AML-193 (cell line): ENCODE measurements at places on chromosomes 6 and 20.

- DNase-seq: peak; percentile 51
These were observed 28.4 kb downstream of the FBXO5 start for GRCh38 chr6:152954443-152954842.

DNA sequence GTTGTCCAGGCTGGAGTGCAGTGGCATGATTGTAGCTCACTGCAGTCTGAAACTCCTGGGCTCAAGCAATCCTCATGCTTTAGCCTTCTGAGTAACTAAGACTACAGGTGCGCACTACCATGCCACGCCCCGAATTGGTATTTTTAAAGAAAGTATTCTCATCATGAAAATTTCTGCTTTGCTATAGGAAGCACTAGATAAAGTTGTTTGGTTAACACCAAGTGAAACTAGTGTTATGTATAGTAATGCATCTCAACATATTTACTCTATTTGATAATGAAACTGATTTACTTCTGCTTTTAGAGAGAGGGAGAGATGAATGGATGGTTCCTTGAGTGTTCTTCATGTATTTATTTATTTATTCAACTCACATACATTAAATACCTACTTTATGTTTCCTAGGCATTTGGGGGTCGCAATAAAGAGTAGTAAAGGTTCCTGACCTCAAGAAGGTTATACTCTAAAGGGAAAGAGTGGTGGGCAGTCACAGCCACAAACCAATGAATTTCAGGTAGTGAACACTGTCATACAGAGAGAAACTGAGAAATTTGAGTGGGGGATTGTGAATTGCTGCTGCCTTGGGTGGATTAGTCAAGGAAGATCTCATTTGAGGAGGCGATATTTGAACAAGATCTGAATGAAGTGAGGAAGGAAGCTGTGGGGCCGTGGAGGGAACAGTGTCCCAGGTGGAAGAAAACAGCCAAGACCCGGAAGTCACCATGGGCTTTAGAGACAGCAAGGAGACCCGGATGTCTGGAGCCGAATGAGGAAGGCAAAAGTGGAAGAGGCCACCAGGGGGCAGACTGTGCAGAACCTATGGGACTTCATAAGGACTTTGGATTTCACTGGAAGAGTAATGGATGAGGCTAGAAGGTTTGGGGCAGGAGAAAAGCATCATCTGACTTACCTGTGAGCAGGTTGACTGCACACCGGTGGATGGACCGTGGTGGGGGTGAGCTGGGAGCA is 185.6 kb downstream of the TSHZ2 start:
- peak; percentile 50 for DNase-seq

GRCh38 chr6:161100072-161100471 is 108.5 kb downstream of the MAP3K4 start:
- DNase-seq: no peak

DNA sequence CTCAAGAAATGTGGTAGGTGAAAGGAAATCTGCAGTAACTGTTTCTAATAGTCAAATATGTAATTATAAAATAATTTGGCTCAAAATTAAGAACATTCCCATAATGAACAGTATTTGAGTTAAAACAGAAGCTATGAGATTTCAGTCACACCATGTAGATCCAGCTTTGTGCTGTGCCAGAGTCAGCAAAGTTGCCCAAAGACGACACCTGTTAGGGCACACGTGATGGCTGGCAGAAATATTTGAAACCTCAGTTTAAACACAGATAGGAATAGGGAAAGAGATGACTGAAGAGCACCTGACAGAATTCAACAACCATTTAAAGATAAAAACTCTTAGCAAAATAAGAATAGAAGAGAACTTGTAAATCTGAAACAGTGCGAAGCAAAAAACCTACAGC is 129.3 kb downstream of the CD83 start:
- no peak for DNase-seq

DNA sequence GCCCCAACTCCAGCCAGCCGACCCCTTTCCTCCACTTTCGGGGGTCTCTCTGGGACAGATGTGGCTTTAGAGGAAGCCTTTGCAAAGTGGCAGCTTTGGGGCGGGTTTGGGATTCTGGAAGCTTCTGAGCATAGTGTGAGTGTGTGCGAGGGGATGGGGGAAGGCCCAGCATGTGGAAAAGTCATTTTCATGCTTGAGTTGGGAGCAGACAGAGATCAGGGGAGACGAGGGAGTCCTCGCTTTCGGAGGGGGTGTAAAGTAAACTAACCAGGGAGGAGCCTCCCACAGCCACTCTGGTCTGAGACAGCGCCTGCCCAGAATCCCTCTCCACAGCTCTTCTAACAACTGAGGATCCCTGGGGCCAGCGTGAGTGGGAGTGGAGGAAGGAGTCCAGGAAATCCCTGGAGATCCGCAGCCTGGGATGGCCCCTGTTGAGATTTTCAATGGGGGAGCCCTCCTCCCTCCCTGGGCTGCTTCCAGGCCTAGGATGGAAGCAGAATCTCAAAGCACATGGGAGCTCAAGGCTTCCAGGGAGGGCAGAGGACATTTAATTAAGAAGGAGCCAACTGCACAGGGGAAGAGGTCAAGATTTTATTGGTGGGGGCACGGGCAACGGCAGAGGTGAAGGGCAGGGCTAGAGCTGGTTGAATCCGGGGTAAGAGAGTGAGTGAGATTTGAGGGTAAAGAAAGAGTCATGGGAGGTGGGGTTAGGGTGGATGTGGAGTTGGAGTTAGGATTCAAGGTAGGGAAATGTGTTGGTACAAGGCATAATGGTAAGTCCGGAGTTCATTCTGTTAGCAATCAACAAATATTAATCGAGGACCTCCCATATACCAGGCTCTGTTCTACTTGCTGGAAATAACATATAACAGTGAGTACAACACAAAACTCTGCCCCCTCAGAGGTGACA is 102.3 kb upstream of the FOXP4 start:
- DNase-seq: no peak

DNA sequence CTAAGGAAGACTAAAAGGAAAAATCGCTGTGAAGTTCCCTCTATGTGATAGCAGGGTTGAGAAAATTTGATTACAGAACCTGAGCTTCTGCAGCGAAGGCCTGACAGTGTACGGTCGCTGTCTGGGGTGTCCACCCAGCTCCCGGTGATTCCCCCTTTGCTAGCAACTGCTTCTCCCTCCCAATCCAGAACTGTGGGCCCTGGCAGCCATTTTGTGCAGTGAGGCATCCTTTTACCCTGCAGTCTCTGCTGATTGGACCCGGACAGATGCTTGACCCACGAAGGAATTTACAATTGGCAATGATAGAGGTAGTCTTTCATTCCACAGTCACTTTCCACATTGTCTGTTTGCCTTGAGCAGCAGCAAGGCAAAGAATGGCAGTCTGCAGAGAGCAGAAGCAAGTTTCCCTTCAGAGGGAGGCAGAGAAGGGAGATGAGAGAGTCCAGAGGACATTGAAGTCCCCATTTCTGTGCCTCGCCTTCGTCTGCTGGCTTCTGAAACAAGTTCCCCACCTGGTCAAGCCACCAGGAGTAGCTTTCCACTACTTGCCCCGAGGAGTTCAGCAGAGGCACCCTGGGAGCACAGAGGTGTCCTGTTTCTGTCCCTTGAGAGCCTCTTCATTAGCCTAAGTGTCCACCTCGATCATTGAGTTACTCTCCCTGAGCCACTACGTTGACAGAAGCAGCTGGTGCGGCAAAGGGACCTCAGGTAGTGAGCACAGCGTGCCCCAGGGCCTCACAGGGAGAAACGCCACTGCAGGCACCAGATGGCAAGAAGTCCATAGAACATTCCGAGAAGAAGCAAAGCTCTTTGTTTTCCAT is 370.3 kb downstream of the NRN1 start:
- DNase-seq: no peak

- no peak for DNase-seq
These were observed 85.7 kb downstream of the SHLD1 start for GRCh38 chr20:5835871-5836270.

GRCh38 chr6:166496460-166496859 is 90.0 kb downstream of the RAMACL start:
- DNase-seq: no peak

- no peak for DNase-seq
These were observed 135.0 kb downstream of the CARMIL1 start for GRCh38 chr6:25414168-25414567.

DNA sequence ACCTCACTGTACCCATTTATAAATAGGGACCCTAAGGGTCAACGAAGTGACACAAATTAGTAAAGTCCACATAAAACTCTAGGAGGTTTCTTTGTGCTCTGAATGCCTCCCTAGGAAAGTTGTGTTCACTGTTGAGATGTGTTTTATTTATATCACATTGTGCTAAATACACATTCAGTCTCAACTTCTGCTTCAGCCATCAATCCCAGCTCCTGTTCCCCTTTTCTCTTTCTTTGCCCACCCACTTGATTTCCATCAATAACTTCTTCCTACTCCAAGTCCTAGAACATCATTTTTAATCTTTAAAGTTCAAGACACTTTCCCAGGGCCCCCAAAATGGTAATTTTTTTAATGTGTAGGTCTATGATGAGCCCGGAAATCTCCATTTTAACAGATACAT is 208.3 kb upstream of the RAB32 start:
- no peak for DNase-seq

DNA sequence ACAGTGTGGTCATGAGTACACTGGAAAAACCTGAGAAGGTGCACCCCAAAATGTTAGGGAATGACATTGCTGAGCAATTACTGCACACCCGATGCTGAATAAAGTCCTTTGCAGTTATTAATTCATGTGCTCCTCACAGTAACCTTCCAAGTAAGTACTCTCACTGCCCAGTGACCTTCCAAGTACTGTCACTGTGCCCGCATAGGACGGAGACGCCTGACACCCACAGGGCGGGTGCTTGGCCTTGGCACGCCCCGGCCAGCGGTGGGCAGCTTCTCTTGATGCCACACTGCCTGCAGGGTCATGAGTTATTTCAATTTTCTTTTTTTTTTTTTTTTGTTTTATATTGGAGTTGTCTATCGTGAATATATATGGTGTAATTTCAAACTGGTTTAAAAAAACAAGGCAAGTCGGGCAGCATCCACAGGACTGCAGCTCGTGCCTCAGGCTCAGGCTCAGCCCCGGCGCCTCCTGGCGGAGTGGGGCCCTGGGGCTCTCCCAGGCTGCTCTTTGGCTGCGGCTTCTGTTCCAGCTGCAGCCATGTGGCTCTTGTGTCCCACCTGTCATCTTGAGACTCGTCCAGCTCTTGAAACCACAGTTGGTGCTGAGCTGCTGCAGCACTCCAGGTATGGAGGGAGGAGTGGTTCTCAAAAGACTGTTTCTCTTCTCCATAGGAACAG is 27.0 kb downstream of the PNLDC1 start:
- DNase-seq: no peak

- no peak for DNase-seq
These were observed 507.9 kb upstream of the SOX4 start for GRCh38 chr6:21085643-21086042.

DNA sequence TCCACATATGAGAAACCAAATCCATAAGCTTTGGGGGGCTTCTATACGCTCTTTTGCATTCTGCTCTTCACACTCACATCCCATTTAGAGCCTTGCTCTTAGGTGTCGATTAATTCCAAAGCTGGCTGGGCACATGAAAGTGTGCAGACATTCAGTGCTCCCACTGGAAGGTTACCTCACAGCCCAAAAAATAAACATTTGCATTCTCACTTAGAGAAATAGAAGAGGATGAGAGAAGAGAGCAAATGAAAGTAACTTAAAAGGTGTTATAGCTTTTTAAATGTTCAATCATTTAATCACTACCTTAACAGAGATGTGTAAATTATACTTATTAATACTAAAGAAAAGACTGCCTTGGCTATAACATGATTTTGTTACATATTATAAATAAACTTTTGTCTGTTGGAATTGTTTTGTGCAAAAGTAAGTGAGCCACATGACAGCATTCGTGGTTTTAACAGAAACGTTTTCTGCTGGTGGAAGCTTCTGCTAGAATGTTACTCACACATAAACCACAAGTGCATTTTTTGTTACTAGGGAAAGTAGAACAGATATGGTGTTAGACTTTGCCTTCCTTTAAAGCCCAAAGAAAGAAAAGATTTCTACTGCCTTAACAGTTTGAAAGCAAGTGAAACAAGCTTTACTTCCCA is 116.7 kb downstream of the SIM1 start:
- peak; percentile 85 for DNase-seq

DNA sequence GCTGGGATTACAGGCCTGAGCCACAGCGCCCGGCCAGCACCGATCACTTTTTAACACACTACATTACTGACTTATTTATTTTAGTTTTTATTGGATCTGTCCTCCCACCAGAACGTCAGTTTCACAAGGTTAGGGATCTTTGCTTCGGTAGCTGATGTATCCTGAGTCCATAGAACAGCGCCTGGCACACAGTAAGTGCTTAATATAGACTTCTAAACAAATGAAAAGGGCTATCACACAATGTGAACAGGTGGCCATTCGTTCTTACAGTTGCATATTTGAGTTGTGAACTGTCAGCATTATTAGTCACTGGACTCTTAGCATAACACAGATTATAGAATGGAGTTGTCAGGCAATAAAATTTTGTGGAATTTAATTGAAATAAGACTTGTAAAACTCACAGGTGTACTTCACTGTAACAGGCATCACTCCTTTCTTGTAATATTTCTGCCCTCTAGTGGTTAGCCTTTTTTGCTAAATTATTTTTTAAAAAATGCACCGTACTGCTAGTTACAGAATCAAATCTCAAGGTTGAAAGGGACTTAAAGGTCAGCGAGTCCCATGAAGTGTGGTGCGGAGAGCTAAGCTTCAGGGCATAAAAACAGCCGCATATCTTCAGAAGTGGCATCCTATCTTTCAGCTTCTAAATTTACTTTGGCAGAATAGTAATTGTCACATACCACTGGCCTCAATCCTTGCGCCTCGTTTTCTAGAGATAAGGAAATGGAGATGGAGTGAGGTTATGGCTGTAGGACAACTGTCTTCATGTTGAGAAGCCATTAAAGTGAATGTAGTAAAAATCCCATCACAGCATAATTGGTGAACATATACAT is 3.4 kb upstream of the TBC1D7 start:
- DNase-seq: peak; percentile 78

- no peak for DNase-seq
These were observed 64.6 kb downstream of the SYNE1 start for GRCh38 chr6:152572338-152573088.

DNA sequence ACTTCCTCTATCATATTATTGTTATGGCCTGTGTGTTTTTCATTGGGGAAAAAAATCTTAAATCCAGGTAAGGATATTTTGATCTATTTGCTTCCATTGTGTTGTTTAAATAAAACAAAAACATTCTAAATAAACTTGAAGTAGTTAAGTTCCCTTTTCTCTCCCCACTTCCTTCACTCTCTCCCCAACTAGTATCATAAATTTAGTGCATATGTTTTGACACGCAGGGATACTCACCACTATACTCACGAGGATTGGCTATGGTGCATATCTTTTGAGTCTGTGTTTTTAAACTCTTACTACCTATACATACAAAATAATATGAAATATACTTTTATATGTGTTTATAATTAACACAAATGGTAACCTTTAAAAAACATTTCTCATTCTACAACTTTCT is 5.2 kb downstream of the TTLL9 start:
- DNase-seq: no peak
